CD4-positive, alpha-beta T cell treated with Interleukin-21 for 1 hour (primary cell): ENCODE measurements at places on chromosomes 3 and 15.

- no peak for DNase-seq
Measured at GRCh38 chr3:65173841-65174240, 486.0 kb upstream of the ADAMTS9 start.

GRCh38 chr3:186057594-186057993, 51.3 kb downstream of the ETV5 start:
- no peak for DNase-seq

DNA sequence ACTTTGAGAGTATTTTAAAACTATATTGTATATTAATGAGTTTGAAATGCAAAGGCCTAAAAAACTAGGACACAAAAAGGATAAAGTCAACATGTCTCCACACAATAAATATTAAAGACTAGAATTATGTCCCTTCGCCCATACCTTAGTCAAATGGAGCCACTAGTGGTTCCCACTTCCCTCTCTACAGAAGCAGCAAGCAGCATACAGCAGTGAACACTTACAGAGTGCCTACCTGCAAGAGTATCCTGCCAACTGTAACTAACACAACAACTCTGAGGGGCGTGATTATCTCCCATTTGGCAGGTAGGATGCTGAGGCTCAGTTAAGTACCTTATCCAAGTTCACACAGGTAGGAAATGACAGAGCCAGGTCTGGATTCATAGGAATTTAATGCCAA, 17.2 kb downstream of the DYNC1LI1 start:
- DNase-seq, result no peak

DNA sequence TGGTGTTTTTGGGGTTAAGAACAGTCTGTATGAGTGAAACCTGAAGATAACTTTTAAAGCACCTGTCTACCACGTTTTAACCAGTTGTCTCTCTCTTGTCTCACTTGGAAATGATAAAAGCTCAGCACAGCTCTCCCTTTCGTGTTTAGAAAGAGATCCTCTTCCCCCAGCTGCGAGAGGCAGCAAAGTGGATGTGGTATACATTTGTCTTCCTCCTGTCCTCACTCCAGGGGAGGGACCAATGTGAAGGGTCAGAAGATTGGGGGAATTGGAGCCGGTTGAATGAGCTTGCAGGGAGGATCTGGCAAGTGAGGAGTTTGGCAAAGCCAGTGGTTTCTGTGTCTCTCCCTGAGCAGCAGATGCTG, 14.6 kb downstream of the SMAD6 start:
- DNase-seq, result no peak

- DNase-seq, result no peak
Measured at GRCh38 chr3:100075851-100076730, 38.2 kb downstream of the FILIP1L start.

- no peak for DNase-seq
Measured at GRCh38 chr15:60057554-60057953, 53.4 kb downstream of the FOXB1 start.

DNA sequence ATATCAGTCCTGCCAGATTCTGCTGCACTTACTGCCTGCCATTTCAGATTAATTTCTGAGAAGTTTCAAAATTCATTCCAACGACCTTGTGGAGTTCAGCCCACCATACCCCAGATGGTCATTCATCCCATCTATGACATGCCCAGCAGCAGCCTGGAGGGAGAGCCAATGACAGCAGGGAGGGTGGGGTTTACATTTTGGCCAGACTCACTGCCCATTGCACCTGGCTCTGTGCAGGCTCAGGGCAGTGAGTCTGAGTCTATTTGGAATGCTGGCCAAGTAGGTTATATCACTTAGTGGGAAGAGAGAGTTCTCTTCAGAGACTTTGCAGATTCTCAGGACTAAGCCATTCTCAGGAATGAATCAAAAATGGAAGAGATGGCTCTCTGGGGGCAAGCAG, 21.5 kb downstream of the SRPRB start:
- DNase-seq, result no peak

DNA sequence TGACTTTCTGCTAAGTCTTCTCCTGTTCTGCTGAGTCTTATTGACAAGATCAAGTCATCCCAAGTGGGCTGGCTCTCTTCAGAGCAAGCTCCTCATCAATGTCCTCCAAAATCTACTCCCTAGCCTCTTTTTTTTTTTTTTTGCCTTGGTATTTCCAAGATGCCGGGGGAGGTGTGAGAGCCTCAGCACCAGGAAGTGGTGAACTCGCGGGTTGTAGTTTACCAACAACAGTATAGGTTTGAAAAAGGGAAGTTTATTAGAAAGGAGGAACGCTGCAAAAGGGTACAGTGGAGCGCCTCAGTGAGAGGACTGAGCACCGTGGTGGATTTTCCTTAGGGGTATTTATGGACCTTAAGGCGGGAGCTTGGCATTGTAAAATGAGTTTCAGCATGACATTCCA, 94.3 kb upstream of the SGO1 start:
- DNase-seq, result no peak

DNA sequence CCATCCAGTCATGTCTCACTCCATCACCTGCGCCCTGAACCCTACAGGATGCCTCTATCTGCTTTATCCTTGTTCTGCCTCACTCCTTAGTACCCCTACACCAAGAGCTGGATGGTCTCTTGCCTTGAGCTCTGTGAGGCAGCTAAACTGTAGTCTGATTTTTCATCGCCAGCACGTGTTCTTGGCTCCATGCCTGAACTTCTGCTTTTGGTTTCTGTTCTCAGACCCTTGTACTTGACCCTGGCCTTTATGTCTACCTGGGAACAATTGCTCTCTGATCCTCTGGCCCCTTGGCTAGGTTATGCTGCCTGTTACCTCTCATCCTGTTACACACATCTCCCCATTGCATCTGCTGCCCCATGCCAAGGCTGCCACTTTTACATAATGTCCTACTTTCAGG, 318.0 kb upstream of the LMCD1 start:
- DNase-seq, result no peak

- DNase-seq, result no peak
Measured at GRCh38 chr3:150077581-150078247, 107.0 kb upstream of the PFN2 start.

GRCh38 chr3:134214239-134214638, 36.4 kb downstream of the RYK start:
- DNase-seq, result no peak

- DNase-seq, result no peak
Measured at GRCh38 chr3:166993015-166993630, 387.0 kb downstream of the ZBBX start.

DNA sequence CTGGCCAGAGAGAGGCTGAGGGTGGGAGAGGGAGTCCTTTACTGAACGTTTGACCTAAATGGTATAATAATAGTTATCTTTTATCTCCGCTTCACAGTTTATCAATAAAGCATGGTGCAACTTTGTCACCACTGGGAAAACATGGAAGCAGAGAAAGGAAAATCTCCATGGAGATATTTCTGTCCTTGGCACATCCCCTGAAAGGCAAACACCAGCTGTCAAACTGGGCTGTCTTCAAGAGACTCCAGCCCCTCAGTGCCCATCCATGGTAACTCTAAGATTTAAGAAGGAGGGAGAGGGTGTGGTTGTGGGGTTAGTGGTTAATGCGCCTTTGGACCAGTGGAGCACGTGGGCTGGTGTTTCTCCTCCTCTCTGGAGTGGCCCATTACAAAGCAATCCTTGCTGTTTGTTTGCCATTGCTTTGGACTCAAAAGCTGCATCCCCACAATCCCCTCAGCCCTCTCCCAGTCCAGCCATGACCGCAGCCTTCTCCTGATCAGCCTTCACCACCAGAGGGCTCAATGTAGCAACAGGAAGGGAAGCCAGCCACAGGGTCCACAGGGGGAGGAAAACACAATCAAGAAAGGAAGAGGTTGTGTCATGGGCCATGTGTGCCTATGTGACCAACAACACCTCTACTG, 38.2 kb upstream of the FAM174B start:
- no peak for DNase-seq

- no peak for DNase-seq
Measured at GRCh38 chr3:126927401-126927750, 55.5 kb upstream of the PLXNA1 start.
